ENCODE measurements at places on chromosomes 16 and 17.

DNA sequence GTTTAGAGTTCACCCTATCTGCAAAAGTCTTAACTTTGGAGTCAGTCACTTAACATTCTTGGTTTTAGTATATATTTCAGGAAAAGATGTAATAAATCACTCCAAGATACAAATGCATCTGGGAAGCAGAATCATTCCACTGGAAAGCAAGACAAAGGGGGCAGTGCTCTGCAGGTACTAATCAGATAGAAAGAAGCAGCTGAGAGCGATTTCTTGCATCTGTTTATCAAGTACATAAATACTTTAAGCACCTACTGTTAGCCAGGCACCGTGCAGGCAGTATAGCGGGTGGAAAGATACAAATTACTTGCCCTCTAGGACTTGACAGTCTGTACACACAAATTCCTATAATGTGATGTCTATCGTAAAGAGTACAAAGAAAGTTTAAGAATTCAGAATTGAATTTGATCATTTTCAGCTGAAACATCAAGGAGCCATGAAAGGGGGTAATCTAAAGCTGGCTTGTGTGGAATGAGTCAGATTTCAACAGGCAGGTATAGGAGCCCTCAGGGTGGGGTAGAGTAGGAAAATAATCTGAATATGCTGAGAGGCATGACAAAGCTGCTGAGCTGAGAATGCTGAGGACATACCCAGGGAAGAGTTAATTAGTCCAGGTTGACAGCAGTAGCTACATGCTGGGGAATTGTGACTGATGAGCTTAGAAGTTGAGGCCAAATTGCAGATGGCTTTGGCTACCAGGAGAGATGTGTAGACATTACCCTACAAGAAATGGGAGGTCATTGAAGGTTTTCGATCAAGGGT, 110.2 kb downstream of the CA10 start:
- DNase-seq: no peak

DNA sequence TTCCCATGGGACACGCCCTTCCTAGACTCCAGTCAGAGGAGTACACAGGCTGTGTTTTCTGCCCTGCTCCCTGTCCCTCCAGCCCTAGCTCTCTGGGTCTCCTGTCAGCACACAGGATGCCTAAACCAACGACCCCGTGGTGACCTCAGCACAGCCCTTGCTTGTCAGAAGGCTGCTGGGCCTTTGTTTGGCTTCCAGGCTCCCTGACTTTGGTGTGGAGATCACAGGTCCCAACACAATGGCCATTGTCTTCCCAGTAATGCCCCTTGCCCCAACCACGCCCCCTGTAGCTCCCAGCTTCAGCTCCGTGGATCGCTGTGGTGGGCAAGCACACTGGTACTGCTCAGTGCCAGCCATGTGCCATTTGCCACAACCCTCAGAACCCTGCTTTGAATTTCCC, 15.0 kb downstream of the HNF1B start:
- DNase-seq: no peak

GRCh38 chr17:8015236-8015956, 13.0 kb downstream of the GUCY2D start:
- DNase-seq: no peak

GRCh38 chr16:87420026-87421002, 28.2 kb downstream of the MAP1LC3B start:
- DNase-seq: no peak

DNA sequence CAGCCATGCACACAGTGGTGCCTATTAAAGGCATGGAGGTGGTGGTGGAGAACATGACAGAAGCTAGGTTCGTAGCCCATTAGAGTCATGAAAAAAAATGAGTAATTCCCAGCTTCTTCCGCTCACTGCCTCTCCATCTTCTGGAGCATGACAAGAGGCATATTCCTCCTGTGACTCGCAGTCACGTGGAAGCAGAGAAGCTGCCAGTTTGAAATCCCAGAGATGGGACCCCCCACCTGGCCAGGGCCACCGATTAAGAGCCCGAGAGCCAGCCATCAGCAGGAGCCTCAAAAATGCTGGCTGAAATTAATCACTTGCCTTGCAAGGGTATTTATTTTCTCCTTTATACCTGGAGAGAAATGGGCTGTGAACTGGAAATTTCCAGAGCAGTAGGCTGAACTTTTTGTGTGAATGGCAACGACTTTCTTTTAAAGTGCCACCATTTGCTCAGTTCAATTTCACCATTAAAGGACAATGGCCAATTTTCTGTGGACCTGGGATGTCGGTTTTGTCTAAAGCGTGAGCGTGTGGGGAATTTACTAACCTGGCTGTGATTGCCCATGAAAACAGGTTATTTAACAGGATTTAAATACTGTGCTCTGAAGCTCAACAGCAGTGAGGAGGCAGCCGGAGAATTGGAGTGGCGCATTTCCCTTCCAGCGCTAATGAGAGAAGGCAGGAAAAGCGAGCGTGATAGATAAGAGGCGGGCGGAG, 189.7 kb upstream of the SDK2 start:
- no peak for DNase-seq

DNA sequence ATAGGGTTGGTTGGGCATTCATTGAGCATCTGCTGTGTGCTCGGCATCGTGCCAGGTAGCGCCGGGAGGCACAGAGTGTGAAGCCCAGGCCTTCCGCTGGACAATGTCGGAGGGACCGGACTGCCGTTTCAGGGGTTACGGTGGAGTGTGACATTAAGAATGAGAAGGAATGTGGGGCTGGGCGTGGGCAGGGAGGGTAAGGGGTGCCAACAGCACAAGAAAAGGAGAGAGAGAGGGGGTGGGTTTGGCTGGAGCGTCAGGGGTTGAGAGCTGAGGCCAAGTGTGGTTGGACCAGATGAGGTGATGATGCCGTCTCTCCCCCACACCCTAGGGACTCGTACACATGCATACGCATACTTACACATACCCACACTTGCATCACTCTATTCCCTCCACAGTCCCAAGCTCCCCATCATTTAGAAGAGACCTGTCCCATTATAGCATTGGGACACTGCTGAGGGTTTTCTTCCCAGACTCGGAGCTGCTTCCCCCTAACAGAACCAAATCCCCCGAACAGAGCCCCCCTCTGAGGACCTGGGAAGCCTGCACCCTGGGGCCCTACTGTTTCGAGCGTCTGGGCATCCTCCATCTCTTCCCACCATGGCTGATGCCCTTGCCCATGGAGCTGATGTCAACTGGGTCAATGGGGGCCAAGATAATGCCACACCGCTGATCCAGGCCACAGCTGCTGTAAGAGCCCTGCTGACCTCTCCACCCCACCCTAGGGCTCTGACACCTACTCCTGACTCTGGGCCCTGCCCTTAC, 3.3 kb upstream of the KCTD11 start:
- DNase-seq: no peak

GRCh38 chr17:78498848-78499247, 78.3 kb downstream of the DNAH17 start:
- DNase-seq: no peak

- no peak for DNase-seq
These were observed 229.0 kb downstream of the CPPED1 start for GRCh38 chr16:12574721-12575120.

DNA sequence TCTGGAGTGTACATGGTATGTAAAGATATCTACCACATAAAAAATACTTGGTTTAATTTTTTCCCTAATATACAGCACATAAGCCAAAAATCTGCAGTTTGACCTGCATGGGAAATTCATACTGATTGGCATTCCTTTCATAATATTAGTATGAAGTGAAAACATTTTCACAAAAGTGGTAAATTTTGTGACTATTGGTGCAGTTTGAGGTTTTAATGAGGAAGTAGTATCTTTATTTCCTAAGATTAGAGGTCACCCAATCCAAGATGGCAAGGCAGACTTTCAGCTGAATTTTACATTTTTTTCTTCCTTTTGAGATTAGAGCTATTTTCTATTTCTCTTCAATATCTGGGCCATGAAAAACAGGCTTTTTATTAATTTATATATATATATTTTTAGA, 21.2 kb downstream of the METTL9 start:
- DNase-seq: no peak

DNA sequence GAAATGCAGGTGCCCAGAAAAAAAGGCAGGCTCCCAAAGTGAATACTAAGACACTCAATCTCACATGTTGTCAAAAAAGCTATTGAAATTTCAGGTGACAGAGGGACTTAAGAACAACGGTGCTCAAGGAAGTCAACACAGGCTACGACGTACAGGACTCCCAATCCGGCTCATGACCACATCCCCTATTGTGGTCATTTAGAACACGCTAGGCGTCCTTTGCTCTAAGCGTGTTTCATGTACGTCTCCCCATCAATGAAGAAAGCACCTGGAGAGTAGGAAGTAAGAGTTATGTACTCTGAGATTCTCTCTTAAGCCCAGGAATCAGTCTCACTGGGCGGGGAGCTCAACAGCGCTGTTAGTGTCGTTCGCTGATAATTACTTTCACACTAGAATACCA, 94.1 kb downstream of the MRM3 start:
- peak; percentile 5 for DNase-seq

DNA sequence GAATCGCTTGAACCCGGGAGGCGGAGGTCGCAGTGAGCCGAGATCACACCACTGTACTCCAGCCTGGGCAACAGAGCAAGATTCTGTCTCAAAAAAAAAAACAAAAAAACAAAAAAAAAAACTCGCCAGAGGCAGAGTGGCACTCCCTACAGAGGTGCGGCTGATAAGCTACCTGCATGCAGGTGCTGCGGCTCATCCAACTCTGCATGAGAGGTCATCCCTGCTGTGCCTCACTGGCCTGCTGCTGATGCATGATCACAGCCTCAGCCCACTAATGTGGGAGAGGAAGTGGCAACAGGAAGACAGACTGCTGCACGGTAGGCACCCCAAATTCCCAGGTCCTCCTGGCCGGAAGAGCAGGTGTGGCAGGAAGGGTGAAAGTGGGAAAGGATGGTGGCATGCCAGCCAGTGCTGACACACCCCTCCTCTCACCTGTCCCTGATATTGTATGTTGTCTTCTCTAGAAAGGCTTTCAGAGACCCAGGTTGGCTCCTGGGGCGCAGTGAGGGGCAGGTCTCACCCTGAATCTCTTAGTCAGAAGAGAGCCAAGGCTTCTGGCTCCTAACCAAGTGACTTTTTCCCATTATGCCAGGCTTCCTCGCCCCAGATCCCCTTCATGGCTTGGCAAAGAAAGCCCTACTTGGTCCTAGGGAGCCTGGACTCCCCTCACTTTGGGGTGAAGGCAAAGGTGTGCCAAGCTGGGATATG, 11.8 kb downstream of the NXPH3 start:
- no peak for DNase-seq

GRCh38 chr16:22027633-22028032, 19.7 kb downstream of the MOSMO start:
- no peak for DNase-seq

DNA sequence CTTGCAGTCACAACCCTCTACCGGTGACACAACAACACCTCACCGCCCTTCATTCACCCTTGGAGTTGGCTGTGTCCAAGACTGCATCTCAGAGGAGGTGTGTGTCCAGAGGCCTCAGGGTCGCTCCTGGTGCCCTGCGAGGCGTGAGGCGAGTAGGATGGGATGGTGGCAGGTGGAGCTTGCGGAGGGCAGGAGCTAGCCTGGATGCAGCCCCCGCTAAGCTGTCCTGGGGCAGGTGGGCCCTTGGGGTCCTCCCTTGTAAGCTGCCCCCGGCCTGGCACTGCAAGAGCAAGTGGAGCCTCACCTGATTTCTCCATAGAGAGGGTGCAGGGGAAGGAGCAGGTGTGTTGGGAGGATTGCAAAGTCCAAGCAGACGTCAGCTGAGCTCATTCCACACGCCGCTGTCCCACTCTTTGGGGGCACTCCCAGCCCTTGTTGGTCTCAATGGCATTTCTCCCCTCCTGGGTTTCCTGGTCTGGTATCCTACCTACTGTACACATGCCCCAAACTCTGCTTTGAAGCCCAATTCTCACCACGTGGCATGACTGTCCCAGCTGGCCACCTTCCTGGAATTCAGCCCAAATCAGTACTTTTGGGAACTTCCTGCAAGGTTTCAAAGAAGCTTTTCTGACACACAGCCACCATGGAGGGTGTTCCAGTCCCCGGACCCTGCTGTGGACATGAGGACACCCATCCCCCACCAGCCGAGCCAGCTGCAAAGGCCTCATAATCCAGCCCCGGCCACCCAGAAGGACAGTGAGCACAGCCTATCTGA, 18.1 kb upstream of the ICAM2 start:
- no peak for DNase-seq

- DNase-seq: no peak
These were observed 72.6 kb downstream of the CDK12 start for GRCh38 chr17:39533891-39534290.

- no peak for DNase-seq
These were observed 612 bp upstream of the SLC47A2 start for GRCh38 chr17:19717031-19717360.

DNA sequence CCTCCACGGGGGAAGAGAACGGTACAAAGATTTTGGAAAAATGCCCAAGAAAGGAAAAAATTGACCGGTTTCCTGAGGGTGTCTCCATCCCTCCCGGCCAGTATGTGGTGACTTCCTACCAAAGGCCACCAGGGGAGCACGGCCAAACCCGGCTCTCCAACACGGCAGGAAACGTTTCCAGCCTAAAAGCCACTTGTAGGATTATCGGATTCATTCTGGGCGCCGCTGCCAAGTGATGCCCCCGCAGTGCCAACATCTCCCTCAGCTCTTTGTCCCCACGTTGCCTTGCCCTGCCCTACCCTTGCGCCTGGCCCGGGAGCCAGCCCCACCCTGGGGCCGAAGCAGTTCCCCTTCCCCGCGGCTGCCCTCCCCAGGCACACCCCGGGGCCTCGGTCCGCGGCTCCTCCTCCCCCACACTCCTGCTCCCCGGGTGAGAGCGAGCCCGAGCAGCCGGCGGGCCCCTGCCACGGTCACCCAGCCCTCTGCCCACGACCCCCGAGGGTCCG, 688 bp downstream of the CRK start:
- peak; percentile 45 for DNase-seq

GRCh38 chr16:54444851-54445458, 158.4 kb upstream of the IRX3 start:
- DNase-seq: no peak

DNA sequence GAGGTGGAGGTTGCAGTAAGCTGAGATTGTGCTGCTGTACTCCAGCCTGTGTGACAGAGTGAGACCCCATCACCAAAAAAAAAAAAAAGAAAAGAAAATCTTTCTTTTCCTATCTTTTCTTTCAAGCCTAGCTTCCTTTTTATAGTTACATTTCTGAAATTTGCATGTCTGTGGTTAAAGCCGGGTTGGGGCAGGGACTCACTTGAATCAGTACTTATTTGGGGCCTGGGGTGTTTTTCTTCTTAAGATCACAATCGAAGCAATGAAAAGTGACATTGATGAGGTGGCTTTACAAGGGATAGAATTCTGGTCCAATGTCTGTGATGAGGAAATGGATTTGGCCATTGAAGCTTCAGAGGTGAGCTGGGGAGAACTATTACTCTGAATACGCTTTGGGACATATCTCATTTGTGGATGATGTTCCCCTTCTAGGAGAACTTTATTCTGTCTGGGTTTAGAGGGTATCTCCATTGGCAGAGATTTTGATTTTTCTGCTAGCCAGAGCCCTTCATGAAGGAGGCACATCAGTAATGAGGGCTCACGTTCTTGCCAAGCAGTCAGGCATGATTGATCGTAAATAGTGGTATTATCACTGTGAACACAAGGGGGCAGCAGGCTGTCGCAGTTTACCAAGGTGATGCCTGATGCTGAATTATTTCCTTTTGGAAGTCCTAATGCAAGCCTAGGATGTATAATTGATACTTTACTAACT, 14.3 kb downstream of the KPNB1 start:
- DNase-seq: peak; percentile 69

All from stimulated activated CD4-positive, alpha-beta T cell treated with anti-CD3 and anti-CD28 coated beads, Interleukin-4, amount 100 ng/mL, for 24 hours (primary cell).